ENCODE measurements at places on chromosomes 2 and 18.

GRCh38 chr18:46009125-46009840 lies 42.2 kb upstream of the EPG5 start:
- no peak for DNase-seq

- peak; percentile 81 for DNase-seq
These were observed 59.2 kb downstream of the DOCK10 start for GRCh38 chr2:224982910-224983711.

GRCh38 chr2:10073706-10074105 lies 6.5 kb downstream of the CYS1 start:
- DNase-seq: no peak

GRCh38 chr2:127415593-127416505 lies 2.4 kb upstream of the PROC start:
- DNase-seq: no peak
